ENCODE measurements at places on chromosomes 6 and 20.

- DNase-seq, result no peak
Observed at GRCh38 chr6:118784641-118785164, 109.2 kb upstream of the ASF1A start.

DNA sequence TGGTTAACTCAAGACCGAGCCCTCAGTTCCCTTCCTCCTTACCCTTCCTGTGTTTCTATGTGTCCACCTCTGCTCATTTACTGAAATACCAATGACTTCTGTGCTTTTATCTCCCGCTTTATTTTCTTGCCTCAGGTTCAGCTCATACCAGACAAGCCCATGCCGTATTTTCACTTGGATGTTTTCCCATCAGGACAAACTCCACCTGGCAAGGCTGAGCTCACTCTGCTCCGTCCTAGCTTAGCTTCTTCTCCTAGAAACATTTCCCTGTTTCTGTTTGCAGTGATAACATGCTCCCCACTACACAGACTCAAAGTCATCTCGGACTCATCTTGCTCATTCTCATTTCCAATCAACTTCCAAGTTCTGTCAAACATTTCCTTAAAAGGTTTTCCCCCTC, 56.9 kb upstream of the TFB1M start:
- DNase-seq, result no peak

- peak; percentile 67 for DNase-seq
Observed at GRCh38 chr20:34268851-34269636, 27.8 kb downstream of the ASIP start.

DNA sequence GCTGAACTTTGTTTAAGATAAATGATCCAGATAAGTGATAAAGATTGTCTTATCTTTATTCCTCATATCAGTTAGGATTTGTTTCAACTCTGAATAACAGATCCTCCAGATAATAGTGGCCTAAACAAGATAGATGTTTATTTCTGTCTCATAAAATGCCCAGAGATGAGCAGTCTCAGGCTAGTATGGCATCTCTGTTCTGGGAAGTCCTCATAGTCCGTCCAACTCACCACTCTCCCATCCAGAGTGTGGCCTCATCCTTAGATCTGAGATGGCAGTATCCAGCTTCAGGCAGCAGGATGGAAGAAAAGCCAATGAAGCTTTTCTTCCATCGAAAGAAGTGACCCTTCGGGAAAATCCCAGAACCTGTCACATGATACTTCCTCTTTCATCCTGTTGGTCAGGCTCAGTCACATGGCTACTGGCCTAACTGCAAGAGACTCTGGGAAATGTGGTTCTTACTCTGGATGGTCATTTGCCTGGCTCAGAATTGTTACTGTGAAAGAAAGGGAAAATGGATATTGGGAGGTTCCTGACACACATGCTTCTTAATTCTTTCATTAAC, 29.4 kb upstream of the TAGAP start:
- DNase-seq, result peak; percentile 42

GRCh38 chr20:1788044-1788443, 107.2 kb upstream of the SIRPA start:
- DNase-seq, result no peak

GRCh38 chr6:139037490-139037889, 8.9 kb downstream of the ABRACL start:
- DNase-seq, result no peak

- DNase-seq, result no peak
Observed at GRCh38 chr6:121223212-121223611, 111.1 kb downstream of the TBC1D32 start.

DNA sequence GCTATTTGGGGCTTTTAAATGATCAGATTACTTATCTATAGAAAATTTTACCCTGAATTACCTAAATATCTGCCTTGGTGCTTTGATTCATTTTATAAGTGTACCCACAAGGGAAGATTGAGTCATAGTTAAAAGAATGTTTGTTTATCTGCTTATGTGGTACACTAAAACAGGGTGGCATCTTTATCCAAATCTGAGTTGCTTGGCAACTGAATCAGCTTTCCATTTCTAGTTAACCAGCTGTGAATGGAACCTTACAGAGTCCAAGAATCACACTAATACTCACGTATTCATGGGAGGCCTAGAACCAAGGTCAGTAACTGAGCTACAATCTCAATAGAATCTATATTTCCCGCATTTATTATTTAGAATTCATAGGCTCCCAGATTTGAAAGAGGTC, 44.0 kb upstream of the CAP2 start:
- DNase-seq, result no peak

DNA sequence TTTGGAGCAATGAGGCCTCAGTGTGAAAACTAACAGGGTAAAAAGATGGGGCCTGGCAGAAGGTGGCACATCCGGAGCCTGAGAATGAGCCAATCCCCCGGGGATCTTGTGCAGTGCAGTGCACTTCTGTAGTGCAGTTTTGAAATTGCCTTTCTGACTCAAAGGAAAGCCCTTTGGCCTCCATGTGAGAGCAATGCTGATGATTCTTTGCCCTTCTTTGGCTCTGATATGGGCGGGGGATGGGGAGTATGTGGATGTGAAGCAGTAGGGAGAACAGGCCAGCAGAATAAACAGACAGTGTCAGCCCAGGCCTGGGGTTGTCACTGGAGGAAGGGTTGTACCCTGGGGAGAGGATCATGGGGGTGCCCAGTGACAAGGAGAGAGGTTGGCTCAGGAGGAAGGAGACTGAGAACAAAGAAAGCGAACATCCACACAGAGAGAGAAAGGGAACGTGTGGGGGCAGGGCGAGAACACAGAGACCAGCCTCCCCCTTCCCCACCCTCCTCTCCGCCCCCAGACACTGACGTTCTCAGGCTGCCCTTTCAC, 351.2 kb downstream of the CDC5L start:
- peak; percentile 61 for DNase-seq

DNA sequence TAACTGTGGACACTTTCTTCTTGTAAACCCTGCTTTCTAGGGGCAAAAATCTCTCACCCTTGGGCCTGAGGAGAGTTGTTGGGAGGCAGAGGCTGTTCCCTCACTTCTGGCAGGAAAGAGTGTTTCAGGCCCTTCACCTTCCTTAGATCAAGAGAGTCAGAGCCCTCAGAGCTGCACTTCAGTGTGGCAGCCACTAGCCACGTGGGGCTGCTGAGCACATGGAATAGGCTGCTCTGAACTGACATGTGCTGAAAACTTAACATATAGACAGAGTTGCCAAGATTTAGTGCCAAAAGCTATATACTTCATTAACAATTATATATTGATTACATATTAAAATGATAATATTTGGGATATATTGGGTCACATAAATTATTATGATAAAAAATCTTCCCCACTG, 4.4 kb upstream of the LMBRD1 start:
- no peak for DNase-seq

DNA sequence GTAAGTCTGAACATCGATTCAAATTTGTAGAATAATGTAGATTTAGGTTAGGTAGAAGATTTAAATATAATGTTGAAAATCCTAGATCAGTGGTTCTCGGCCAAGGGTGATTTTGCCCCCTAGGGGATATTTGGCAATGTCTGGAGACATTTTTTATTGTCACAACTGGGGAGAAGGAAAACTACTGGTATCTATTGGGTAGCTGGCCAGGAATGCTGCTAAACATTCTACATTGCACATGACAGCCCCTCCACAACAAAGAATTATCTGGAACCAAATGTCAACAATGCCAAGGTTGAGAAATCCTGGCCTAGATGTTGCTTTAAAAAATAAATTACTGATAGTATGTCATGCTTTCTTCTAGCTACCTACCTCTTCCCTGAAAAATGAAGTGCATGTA, 76.1 kb downstream of the HIVEP2 start:
- no peak for DNase-seq

GRCh38 chr20:52049001-52049731, 142.4 kb downstream of the ZFP64 start:
- peak; percentile 90 for DNase-seq

DNA sequence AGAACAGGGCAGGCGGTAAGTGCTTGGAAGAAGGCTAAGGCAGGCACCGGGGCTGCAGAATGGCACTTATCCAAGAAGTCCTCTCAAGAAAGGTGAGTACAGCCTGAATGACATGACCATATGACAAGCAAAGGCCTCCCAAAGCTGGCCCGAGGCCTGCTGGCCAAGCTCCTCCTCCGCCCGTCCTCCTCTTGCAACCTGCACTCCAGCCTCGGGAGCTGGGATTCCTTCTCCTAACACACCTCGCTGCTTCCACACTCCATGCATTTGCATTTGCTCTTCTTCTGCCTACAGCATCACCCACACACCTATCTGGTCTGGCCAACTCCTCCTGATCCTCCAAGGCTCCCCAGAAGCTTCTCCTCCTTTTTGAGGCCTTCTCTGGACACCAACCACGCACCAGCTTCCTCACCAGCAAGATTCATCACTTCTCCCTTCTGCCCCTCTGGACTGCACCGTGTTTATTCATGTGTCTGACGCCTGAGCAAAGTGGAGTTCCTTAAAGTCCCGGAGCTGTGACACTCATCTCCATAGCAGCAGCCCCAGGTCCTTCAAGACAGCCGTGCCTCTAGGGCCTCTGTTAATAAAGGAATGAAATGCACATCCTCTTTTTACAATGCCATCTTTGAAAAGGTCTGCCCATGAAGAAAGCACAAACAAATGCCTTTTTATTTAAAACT, 32.3 kb downstream of the CNKSR3 start:
- peak; percentile 63 for DNase-seq

DNA sequence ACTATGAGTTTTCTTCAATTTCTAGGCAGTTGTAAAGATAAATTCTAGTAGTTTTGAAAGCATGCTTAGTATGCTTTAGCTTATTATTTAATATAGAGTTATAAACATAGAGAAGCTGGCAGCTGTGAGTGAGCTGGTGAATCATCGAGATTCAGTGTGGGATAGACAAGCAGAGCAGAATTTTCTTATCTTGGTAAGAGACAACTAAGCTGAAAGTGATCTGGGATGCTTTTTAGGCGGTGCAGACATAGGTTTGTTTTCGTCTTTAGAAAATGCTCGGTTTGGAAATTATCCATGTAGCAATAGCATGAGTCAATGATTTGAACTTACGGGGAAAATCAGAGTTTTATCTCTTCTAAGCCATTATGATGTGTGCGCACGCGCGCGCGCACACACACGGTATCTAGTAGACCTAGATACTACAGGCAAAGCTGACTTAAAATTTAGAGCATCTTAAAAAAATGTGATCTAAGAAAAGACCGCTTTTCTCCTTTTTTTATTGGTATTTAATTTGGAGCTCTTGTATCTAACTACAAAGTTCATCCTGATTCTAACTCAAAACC, 128.3 kb upstream of the MAP3K7 start:
- no peak for DNase-seq

DNA sequence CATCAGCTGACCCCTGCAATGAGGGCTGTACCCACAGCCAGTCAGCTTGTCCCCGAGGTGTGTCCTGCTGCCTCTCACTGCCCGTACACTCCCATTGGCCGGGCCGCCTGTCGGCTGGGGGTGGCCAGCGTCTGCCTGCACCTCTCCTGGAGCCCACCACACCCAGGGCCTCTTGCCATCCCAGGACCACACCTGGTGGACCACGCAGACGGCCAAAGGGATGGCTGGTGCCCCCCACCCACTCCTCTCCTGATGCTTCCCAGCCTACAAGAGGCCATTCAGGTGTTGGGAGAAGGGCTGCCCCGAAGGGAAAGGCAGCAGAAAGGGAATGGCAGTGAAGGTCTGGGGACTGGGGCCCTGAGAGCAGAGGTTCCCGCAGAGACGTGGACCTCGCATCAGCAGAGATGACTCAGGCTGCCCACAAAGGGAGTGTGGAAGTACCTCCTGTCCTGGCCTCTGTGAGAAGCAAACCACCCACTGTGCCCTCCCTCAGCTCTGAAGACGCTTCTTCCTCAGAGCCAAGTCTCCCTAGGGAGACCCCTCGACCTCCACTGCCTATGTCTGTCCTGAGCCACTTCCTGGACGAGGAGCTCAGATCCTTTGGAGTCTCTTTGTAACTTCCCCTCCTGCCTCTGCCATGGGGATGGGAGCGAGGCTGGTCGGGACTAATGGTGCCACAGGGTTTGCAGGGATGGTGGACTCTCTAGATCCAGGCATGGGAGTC, 60.9 kb downstream of the PYGB start:
- DNase-seq, result no peak

- DNase-seq, result peak; percentile 48
Observed at GRCh38 chr6:44263354-44264100, 1.8 kb downstream of the NFKBIE start.

DNA sequence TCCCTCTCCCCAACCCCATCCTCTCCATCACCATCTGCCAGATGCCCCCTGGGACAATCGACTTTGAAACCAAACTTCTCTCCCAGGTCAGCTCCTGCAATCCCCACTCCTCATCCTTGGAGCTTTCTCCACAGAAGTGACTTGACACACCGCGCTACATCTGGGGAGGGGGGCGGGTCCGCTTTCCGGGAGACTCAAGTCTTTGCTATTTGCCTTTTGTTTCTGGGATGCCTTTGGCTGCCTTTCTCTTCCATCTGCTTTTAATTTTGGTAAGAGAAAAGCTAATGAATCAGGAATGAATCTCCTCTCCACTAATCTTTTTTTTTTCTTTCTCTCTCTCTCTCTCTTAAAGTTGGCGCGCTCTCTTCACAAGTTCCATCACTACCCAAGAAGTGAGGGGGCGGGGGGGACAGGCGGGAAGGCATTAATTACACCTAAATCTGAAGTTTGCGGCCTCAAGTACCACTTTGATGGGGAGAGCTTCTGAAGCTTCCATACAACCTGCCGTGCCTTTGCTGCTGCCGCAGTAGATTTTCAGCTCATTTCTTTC, 664 bp upstream of the TPBG start:
- peak; percentile 20 for DNase-seq

GRCh38 chr6:169094552-169094950, 159.1 kb downstream of the THBS2 start:
- DNase-seq, result no peak

GRCh38 chr20:20020908-20021307, 3.7 kb downstream of the NAA20 start:
- no peak for DNase-seq

DNA sequence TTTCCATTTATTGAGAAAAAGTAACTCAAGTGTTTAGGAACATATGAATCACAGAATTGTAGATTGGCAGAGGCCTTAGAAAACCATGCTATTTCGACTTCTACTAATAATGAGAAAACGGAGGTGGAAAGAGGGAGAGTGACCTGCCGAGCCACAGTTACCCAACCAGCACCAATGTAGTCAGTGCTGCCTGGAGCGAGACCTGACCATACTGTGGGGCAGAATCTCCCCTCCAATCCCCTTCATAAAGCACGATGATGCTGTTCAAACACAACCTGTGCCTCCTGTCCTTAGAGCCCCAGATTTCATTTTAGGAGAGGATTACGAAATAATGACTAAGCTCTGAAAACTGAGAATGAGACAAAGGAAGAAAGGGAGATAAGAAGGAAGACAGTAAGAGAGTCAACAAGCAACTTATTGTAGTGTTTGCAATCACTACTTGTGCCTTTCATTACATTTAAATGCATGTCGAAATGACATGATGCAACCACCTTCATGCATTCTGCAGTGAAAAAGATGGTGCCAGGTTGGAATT, 70.6 kb downstream of the ATXN1 start:
- no peak for DNase-seq

- peak; percentile 53 for DNase-seq
Observed at GRCh38 chr6:113855500-113856374, 1.4 kb upstream of the MARCKS start.

- peak; percentile 52 for DNase-seq
Observed at GRCh38 chr6:168180548-168181011, 101.6 kb upstream of the FRMD1 start.

Data from ELF-1 (cell line).